ENCODE measurements at places on chromosomes 1 and 21.

GRCh38 chr1:34002810-34003209, 138.9 kb downstream of the HMGB4 start:
- no peak overlapping the region for H3K4me3 ChIP-seq
- H3K36me3 ChIP-seq, result no peaks in the 10 kb centered on the region
- no peaks in the 10 kb centered on the region for H3K4me1 ChIP-seq
- no peak for DNase-seq
- H3K27me3 ChIP-seq, result no peaks in the 10 kb centered on the region

- no peaks in the 10 kb centered on the region for H3K27me3 ChIP-seq
- H3K36me3 ChIP-seq, result no peaks in the 10 kb centered on the region
- H3K4me3 ChIP-seq, result no peak overlapping the region
- no peak for DNase-seq
- peaks cover 2% of the 10 kb centered on the region for H3K4me1 ChIP-seq
Measured at GRCh38 chr1:85059563-85059962, 11.3 kb upstream of the MCOLN3 start.

- no peaks in the 10 kb centered on the region for H3K4me1 ChIP-seq
- no peaks in the 10 kb centered on the region for H3K27me3 ChIP-seq
- no peaks in the 10 kb centered on the region for H3K36me3 ChIP-seq
- no peak overlapping the region for H3K27ac ChIP-seq
Measured at GRCh38 chr1:161139766-161140165, 7.3 kb upstream of the DEDD start.

- H3K36me3 ChIP-seq, result no peaks in the 10 kb centered on the region
- no peak overlapping the region for H3K27ac ChIP-seq
- no peak overlapping the region for H3K4me3 ChIP-seq
- H3K27me3 ChIP-seq, result no peaks in the 10 kb centered on the region
- no peaks in the 10 kb centered on the region for H3K4me1 ChIP-seq
Measured at GRCh38 chr1:190738317-190738716, 260.7 kb upstream of the BRINP3 start.

DNA sequence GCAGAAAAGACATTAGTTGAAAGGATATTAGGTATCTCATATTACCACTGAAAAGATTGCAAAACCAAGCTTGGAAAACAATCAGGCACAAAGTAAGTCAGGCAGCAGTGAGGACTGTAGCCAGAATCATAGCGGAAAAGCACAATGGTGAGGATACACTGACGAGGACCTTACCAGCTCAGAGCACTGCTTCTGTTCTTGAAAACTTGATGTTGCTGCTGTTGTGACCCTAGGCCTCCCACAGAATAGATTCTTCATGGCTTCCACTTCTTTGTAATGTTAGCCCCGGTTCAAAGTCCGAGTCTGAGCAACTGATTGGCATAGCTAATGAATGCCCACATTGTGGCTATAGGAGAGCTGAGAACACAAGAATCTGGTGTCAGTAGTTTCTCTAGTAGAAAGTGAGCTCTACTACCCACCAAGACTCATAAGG, 45.2 kb upstream of the LRRC8C start:
- H3K27me3 ChIP-seq, result no peaks in the 10 kb centered on the region
- no peak overlapping the region for H3K4me3 ChIP-seq
- DNase-seq, result no peak
- H3K36me3 ChIP-seq, result no peaks in the 10 kb centered on the region
- no peak overlapping the region for H3K27ac ChIP-seq

DNA sequence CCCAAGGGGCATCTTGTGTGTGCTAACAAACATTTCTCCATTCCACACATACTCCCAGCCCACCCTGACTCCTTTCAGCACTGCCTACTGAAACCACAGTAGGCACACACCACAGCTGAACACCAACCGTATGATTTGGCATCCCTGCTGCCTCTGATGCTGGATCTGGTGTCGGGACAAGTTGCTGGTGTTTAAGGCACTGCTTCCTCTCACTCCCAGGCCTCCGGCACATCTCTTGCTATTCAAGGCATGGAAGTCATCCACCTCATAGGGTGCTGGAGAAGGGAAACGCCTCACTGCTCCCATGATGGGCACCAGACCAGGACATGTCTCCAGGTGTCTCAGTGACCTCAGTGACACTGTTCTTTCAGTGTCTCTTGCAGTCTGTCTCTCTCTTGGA, 2.4 kb upstream of the ITLN2 start:
- H3K27me3 ChIP-seq, result peaks cover 2% of the 10 kb centered on the region
- H3K36me3 ChIP-seq, result no peaks in the 10 kb centered on the region
- H3K4me3 ChIP-seq, result no peak overlapping the region
- no peaks in the 10 kb centered on the region for H3K4me1 ChIP-seq
- H3K27ac ChIP-seq, result no peak overlapping the region

DNA sequence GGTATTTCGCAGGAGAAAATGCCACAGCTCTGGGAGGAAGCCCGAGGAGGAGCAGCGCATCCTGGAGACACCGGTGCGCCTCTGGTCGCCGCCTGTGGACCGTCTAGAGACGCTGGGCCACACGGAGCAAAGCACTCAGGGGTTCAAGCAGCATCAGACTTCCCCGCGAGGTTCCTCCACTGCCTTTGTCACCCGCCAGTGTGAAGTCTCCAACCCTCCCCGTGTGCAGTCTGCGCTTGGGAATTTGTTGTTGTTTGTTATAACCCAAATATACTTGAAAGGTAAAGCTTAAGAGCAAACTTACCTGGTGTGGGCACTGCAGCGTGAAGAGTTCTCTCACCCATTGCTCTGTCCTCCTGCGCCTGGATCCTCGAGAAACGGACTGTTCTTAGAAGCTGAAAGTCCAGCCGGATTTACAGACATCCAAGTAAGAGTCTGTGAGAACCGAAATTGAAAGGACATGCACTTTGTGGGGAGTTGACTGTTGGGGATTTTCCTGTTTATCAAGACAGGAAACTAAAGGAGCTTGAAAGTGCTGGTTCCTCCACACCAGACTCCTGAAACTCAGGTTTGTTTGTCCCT, at the start of gene GBP4:
TSS of gene GBP4 (minus strand) at position 452 of the 582 bp plus-strand sequence. CDS start at position 344, 108 bp downstream.
- no peak for DNase-seq
- H3K4me3 ChIP-seq, result no peak within 1 kb of the TSS
- no peaks in the 10 kb centered on the region for H3K36me3 ChIP-seq
- no peaks in the 10 kb centered on the region for H3K27me3 ChIP-seq
- no peaks in the 10 kb centered on the region for H3K4me1 ChIP-seq
- no peak within 1 kb of the TSS for H3K27ac ChIP-seq

GRCh38 chr1:32170991-32171390, 8.5 kb upstream of the TXLNA start:
- H3K36me3 ChIP-seq, result peaks cover 26% of the 10 kb centered on the region
- H3K27ac ChIP-seq, result no peak overlapping the region
- no peak for DNase-seq

- no peaks in the 10 kb centered on the region for H3K36me3 ChIP-seq
- H3K27ac ChIP-seq, result peak overlapping the region; percentile 25
- no peaks in the 10 kb centered on the region for H3K27me3 ChIP-seq
- DNase-seq, result peak; percentile 89
Measured at GRCh38 chr1:185483664-185484450, 166.8 kb upstream of the IVNS1ABP start.

- no peaks in the 10 kb centered on the region for H3K36me3 ChIP-seq
- H3K27me3 ChIP-seq, result no peaks in the 10 kb centered on the region
- no peak for DNase-seq
- H3K4me1 ChIP-seq, result no peaks in the 10 kb centered on the region
- no peak overlapping the region for H3K27ac ChIP-seq
- no peak overlapping the region for H3K4me3 ChIP-seq
Measured at GRCh38 chr1:24528744-24529143, 26.1 kb downstream of the RCAN3 start.

DNA sequence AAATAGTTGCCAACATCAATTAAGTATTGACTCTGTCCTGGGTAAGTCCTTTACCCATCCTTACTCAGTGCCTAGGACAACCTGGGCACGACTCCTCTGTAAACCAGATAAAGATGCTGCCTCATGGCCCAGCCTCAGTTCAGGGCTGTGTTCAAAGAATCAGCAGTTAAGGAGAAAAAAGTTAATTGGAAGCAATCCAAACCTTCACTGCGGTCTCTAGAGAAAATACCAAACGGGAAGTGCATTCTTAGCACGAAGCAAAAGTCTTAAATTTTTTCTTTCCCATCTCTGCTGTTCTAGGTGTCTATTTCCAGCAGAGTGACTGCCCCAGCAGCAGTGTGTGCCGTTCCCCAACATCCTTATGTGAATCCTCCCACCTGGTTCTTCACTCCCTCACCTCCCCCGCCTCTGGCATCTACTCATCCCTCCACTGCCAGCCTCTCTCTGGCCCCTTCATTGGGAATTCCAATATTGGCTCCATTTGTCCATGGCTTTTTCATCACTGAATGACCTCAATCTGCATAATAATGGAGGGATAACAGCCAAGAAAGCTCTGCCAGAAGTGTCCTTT, 23.2 kb downstream of the KANK4 start:
- H3K27ac ChIP-seq, result no peak overlapping the region
- no peak overlapping the region for H3K4me3 ChIP-seq
- peak; percentile 77 for DNase-seq
- peaks cover 17% of the 10 kb centered on the region for H3K27me3 ChIP-seq
- H3K4me1 ChIP-seq, result peaks cover 14% of the 10 kb centered on the region
- no peaks in the 10 kb centered on the region for H3K36me3 ChIP-seq

Measured in astrocyte (in vitro differentiated cells and primary cell).